Progenitor cell of endocrine pancreas (in vitro differentiated cells): ENCODE measurements at places on chromosomes 7 and 10.

GRCh38 chr10:49834201-49834600, 72.1 kb upstream of the OGDHL start:
- no peak for DNase-seq

DNA sequence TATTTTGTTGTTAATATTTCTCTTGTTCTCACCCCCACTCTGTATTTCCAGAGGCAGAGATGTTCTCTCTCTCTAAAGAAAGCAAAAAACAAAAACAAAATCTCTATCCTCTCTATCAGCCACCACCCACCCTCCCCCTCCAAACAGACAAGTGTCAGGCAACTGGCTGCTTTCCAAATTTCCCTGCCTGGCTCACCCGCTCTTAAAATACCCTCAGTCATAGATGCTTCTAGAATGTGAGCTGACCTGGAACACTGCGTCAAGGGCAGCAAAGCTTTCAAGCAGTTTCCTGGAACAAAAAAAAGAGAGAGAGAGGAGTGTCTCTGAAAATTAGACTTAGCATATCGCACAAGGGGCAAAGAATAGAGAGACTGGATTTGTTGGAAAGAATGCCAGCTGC, 341.0 kb upstream of the ZMIZ1 start:
- DNase-seq: no peak

- no peak for DNase-seq
Measured at GRCh38 chr7:88071994-88072714, 138.1 kb downstream of the ADAM22 start.

- DNase-seq: no peak
Measured at GRCh38 chr7:91330866-91331265, 66.6 kb downstream of the FZD1 start.

- no peak for DNase-seq
Measured at GRCh38 chr10:14658331-14659127, 116.2 kb downstream of the FAM107B start.

GRCh38 chr7:17027143-17027788, 145.5 kb upstream of the AGR3 start:
- no peak for DNase-seq

DNA sequence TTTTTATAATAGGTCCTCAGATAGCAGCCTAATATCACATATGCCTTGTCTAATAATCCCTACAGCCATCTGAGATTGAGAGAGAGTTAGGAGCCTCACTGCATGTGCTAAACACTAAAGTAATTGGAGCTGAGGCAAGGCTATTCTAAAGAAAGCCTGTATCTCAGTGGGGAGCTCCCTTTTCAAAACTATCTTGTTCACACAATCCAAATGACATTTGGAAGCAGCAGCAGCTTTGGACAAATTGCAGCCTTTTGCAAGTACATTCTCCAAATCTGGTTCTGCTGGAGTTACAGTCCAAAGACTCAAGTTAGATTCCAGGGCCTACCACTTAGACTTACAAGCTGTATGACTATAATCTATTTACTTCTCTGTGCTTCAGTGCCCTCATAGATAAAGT, 104.5 kb downstream of the MACC1 start:
- no peak for DNase-seq

DNA sequence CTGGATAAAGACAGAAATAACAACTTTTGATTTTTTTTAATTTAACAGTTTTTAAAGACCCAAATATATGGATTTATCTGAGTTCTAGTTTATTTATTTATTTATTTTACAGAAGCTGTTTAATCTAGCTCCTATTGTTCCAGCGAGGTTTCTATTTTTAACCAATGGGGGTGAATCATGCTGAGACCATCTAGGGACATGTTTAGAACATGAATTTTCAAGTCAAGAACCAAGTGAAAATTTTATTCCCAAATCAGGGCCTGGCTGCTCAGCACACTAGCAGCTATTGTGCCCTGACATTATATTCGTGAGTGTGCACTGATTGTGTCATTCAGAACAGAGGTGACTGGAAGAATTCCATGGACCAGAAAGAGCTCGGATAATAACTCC, 24.6 kb upstream of the MPP7 start:
- no peak for DNase-seq
